ENCODE measurements at places on chromosomes 6 and 20. TPM values are rescaled to one million over a fixed set of nuclear protein-coding genes. Genes with fewer than 3 reads are reported as not detected.

The SSTR4 gene
- total RNA-seq = not detected

The CSE1L gene
- 42.5 TPM for total RNA-seq

The NINL gene
- total RNA-seq = 20.8 TPM

The MDFI gene
- 7.3 TPM for total RNA-seq

The EPB41L1 gene
- total RNA-seq = 136 TPM

The CAGE1 gene
- not detected for total RNA-seq

The UBD gene
- total RNA-seq = not detected

The CDSN gene
- total RNA-seq = 0.17 TPM

The IMPG1 gene
- not detected for total RNA-seq

The BTN3A1 gene
- total RNA-seq = 32.1 TPM

The MOG gene
- total RNA-seq = not detected

The ZNF311 gene
- 2.8 TPM for total RNA-seq

The POPDC3 gene
- total RNA-seq = 0.26 TPM

DNA sequence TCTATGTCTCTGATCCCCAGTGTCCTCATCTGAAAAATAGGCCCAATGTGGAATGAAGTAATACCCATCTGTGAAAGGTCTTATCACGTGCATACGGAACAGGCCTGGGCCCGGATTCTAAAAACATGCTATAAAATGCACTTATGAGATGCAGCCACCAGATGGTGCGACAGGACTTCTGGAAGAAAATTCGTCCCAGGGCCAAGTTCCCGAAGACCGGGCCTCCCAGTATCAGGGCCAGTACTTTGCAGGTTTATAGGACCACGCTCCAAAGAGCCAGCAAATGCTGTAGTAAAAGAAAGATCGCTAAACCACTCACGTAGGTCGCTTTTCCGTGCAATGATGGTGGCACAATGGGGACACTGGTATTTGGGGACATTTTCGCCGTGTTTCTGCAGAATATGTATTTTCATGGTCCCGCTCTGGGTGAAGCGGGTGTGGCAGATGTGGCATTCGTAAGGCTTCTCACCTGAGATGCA is 10.6 kb downstream of the CTCFL start:
- DNase-seq = peak; percentile 74

DNA sequence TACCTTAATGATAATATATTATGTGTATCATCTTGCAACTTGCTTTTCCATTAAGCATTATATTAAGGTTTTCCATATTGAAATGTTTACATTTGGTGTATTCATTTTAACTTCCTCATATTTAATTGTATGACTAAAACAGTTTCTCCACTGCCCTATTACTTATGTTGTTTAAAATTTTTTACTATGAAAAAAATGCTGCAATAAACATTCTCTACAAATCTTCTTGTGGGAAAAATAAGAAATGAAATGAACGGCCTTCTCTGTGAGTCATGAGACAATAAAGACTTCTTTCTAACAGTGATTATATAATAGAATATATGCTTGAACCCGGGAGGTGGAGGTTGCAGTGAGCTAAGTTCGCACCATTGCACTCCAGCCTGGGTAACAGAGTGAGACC is 25.5 kb downstream of the FASTKD5 start:
- no peak for DNase-seq

DNA sequence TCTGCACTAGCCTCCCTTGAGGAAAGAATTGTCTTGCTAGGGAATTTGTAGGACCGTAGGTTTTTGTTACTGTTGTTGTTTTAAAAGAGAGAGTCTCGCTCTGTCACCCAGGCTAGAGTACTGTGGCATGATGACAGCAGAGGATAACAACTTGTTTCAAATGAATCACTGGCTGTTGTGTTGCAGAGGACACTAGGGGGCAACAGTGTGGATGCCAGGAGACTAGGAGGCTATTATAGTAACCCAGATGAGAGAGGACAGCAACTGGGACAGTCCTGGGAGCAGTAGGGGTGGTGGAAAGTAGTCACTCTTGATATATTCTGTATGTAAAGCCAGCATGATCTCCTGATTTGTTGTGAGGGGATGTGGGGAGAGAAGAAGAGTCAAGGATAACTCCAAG is 41.8 kb upstream of the LAMA4 start:
- no peak for DNase-seq

DNA sequence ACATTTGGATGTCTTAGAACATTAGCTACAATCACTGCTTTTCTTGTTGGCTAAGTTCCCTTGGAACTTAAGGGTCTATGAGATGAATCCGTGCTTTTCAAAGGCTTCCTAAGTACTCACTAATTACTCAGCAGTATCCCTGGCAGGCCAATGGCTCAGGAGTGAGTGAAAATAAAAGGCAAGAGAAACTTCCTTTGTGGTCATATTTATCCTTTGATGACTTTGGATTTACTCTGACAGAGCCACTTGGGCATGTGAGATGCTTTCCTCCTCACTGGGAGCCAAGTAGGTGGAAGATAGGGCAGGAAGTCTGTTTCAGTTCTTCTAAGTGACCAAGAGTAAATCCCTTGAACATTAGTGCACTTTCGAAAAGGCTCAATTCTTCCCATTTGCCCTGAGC is 224.3 kb upstream of the FOXA2 start:
- no peak for DNase-seq

- no peak for DNase-seq
Measured at GRCh38 chr20:33103556-33103955, 24.1 kb downstream of the BPIFB4 start.

DNA sequence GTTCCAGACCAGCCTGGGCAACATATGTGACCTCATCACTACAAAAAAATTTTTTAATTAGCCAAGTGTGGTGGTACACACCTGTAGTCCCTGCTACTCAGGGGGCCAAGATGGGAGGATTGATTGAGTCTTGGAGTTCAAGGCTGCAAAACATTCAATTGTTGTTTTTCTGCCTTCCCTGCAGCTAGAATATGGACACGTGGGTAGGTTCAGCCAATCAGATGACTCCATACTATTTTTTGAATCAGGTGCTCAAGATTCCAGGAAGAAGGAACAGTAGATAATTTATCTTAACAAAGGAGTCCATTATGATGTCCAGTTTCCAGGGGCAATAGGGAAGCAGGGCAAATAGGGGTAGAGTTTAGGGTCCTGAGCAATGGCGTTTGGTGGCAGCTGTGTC is 2.4 kb upstream of the DEFB119 start:
- no peak for DNase-seq

DNA sequence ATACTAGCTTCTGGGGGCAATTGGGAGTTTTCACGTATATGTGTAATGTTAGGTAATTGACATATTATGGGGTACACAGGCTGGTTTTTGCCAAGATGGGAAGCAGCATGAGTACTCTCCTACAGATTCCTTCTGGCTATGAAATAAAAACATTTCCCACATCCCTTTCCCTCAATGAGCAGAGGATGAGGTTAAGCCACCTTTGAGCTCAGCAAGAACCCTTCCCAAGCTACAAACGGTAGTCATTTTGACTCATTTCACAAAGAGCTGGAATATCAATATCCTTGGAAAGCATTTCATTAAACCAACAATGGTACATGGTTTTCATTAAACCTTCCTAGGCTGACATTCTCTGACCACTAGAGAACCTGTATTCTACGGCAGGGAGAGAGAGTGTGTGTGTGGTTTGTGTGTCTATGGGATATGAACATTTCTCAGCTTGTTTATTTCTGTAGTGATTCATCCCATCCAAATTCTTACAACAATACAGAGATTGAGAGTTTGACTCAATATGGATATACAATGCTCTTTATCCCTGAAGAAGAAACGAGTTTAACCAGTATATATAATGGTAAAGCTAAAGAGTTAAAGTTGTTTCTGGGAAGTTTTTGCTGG is 119.5 kb downstream of the ARHGAP18 start:
- DNase-seq = no peak

DNA sequence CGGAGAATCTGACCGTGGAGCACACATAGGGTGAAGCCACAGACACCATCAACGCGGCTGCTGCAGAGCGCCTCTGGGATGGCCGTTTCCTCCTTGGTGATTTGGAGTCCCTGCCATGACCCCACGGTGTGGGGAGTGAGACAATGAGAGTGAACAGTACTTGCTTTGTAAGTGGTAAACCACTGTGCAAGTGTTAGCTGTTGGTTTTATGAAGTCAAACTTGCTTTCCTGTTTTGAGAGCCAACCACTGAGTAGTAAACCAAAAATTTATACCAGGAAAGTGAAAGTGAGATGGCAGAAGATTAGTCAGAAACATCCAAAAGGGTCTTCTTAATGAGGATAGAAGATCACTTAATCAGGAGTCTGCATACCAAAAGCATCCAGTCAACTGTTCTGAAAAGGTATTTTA is 160.7 kb downstream of the FOXC1 start:
- no peak for DNase-seq

GRCh38 chr6:49225471-49225870 is 237.6 kb downstream of the MMUT start:
- DNase-seq = no peak

- no peak for DNase-seq
Measured at GRCh38 chr6:48610846-48611245, 499.8 kb upstream of the PTCHD4 start.

DNA sequence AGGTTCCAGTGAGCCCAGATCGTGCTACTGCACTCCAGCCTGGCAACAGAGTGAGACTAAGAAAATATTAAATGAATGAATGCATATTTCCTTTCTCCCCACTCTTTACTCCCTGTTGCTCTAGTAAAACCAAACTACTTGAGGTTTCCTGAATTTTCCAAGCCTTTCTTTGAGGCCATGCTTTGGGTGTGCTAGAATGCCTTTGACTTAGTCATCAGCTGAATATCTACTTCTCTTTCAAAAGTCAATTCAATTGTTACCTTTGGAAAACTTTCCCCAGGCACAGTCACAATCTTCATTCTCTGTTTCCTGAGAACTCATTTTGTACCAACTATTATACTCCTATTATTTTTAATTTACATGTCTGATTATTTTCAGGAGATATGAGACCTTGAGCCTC is 27.5 kb upstream of the CEP85L start:
- DNase-seq = no peak

DNA sequence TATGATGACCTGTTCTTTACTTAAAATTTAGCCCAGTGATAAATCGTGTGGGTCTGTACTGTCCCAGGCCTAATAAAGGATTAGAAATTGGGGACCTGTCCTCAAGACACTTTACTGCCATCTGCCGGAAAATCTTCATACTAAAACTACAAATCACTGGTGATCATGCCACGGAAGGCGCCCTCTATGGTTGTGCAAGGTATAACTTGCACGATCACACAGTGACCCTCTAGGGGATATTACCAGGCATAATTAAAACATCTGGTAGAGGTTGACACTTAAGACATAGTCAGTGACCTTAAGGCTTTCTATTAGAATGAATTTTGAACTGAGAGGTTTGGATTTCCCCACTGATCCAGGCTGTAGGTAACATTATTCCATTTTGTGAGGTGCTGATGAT is 172.6 kb downstream of the BMP2 start:
- DNase-seq = no peak

DNA sequence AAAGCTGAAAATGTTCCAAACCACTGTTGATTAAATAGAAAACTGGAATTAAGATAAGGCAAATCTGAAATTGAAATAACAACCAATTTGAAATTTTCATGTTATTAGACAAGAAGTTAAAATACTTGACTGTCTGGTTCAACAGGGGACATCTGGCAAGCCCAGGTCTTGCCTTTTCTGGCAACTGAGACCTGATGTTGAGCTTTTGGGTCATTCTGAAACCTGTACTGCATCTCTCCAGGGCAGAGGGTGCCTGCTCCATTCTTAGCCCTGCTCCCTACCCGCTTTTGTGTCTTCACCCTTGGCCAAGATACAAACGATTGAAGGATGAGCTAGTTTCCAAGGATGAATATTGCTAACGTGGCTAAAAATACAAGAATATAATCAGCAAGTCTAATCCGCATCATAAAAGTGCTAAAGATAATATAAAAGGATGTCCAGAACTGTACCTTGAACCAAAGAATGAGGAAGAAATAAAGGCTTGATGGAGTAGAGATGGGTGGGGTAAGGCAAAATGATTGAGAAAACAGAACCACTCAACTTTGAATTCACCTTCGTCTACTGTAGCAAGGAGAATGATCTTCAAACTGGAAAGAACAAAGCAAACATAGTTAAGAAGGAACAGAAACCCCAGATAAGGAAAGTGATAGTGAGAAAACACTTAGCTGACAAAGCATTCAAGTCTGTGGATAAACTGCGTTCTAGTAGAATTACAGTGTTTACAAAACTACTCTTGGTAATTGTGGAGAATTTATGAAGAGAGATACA is 109.8 kb upstream of the MAN1A1 start:
- DNase-seq = no peak

DNA sequence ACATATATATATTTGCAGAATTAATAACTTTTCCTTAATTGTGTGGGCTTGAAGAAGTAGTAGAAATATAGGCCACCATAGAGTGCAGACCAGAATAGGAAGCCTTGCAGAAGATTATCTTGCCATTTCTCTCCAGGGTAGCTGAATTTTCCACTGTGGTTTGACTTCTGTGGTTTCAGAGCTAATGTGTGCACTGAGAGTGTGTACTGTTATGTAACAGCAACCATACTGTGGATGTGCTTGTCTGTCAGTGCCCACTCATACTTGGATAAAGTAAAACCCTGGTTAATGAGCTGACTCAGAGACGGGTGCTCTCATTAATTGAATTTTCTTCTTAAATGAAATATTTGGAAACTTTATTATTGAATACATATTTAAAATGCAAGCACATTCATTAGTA is 57.2 kb downstream of the CEP43 start:
- DNase-seq = no peak

DNA sequence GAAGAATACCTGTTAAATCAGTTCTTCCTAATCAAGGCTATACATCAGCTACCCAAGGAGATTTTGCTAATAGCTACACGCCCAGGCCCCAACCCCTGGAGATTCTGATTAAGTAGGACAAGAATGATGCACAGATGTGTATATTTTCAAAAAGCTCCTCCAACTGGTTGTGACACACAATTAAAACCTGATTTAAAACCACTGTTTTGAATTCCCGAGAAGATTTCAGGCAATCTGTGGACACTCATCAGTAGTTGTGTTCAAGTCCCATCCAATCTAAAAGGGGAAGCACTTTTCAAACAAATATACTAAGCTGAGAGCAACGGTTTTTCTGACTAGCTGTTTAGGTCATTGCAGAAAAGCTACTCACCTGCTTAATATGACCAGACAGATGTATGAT is 118.9 kb upstream of the NHSL1 start:
- no peak for DNase-seq
